ENCODE measurements at places on chromosomes 2 and 18.
A peak's percentile ranks its signal among the peaks of the same experiment; 100 is the strongest.

- DNase-seq: no peak
Measured at GRCh38 chr2:47964722-47965434, 58.6 kb upstream of the FBXO11 start.

GRCh38 chr2:88933980-88934379, 242.5 kb downstream of the RPIA start:
- DNase-seq: no peak

GRCh38 chr2:65922794-65923193, 490.4 kb upstream of the SPRED2 start:
- DNase-seq: no peak

GRCh38 chr18:10485475-10485874, 31.0 kb downstream of the APCDD1 start:
- no peak for DNase-seq

DNA sequence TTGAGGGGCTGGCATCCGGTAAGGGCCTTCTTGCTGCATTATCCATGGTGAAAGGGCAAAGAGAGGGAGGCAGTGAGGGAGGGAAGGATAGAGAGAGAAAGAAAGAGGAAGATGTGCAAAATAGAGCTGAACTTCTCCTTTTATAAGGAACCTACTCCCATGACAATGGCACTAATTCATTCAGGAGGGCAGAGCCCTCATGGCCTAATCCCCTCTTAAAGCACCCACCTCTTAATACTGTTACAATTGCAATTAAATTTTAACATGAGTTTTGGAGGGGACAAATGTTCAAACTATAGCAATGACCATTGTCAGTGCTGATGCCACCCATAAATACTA, 60.2 kb downstream of the CXCR4 start:
- DNase-seq: no peak

- DNase-seq: no peak
Measured at GRCh38 chr2:102483086-102483485, 10.1 kb downstream of the SLC9A4 start.

DNA sequence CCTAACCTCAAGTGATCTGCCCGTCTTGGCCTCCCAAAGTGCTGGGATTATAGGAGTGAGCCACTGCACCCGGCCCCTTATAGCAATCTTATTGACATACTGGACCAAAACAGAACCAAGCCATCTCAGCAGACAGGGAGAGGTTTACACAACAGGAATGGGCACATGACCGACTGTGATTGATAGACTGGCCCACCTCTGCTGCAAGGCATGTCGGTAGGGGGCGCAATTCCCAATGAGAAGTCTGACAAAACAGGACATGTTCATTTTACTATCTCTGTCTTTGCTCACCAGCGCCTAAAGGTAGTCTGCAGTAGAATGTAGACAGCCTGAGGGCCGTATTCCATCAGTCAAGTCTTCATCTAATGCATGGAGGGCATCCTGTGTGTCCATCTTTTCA, 2.0 kb downstream of the LYPD6B start:
- DNase-seq: peak; percentile 29

GRCh38 chr2:177429688-177430325, 37.2 kb downstream of the AGPS start:
- no peak for DNase-seq

DNA sequence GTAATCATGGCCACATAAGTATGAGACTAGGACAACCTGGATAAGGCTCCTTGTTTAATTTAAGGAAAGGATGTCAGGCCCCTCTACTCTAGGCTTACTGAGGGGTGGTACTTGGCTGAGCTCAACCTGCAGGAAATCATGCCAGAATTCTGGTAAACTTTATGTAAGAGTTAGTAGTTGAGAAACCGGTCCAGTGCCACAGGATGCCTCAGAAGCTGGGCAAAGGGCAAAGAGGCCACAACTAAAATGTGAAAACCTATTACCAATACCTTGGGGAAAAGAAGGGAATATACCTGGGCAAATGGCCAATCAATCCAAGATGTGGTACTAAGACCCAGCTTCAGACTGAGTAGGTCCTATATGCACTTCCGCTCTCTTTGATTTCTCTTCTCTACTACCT, 86.7 kb downstream of the ITSN2 start:
- DNase-seq: no peak

DNA sequence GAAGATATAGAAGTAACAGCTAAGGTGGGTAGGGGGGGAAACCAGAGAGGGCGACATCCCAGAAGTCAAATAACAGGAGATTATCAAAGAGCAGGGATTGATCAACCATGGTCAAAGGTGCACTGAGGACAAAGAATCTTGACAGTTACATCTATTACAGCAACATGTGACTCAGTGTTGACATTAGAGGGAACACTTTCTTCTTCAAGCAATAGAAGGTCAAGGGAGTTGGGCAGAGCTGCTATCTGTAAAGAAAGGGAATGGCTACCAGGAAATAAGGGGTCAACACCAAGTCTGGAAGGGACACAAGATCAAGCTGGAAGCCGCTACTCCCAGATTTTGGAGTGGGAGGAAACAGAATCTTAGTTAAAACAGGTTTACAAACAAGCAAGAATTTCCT, 611.0 kb downstream of the TSN start:
- DNase-seq: no peak

DNA sequence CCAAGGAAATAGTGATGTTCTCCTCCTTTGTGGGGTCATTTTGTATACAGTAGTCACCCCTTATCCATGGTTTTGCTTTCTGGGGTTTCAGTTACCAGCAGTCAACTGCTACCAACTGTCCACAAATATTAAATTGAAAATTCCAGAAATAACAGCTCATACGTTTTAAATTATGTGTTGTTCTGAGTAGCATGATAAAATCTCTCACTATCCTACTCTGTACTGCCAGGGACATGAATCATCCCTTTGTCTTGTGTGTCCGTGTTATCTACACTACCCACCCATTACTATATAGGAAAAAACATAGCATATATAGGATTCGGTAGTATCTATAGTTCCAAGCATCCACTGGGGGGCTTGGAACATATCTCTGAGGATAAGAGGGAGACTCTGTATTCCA, 120.9 kb upstream of the DCC start:
- DNase-seq: no peak

GRCh38 chr2:19028587-19029375, 329.6 kb downstream of the OSR1 start:
- DNase-seq: no peak

DNA sequence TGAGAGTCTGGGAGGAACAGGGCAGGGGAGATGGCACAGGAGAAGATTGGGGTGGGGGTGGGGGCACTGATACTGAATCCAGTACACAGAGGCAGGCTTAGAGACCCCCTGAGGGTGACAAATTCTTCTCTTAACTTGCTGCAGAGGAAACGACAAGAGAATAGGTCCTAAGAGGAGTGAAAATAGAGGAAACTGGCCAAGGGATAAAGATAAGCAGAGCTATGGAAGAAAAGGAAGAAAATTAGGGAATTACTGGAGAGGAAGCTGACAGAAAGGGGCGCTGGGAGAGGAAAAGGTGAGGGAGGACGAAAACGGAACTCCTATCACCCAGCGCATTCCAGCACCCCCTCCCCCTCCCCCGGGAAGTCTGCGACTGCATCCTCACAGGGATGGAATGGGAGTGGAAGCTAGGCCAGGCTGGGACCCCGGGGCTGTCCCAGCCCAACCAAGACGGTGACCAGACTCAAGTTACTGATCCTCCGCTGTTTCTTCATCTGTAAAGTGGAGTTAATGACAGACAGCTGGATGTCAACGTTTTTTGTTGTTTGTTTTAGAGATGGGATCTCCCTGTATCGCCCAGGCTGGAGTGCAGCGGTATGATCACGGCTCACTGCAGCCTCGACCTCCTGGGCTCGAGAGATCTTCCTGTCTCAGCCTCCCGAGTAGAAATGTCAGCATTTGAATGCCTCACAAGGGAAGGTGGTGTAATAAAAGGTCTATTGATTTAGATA, 2.6 kb upstream of the EMX1 start:
- no peak for DNase-seq

DNA sequence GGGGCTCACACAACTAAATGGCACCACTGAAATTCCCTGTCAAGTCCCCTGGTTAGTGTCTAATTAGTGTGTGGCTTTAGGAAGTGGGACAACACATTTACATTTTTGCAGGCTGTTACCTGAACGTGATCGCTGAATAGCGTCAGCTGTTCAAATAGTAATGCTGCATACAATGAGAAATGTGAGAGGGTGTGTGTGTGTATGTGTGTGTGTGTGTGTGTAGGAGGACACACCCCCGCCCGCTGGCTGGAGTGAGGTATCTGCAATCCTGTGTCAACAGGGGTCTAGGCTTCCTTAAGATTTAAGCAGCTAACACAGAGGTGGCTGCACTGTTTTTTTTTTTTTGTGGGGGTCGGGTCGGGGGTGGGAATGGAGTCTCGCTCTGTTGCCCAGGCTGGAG, 4.8 kb upstream of the LYPD6B start:
- no peak for DNase-seq

DNA sequence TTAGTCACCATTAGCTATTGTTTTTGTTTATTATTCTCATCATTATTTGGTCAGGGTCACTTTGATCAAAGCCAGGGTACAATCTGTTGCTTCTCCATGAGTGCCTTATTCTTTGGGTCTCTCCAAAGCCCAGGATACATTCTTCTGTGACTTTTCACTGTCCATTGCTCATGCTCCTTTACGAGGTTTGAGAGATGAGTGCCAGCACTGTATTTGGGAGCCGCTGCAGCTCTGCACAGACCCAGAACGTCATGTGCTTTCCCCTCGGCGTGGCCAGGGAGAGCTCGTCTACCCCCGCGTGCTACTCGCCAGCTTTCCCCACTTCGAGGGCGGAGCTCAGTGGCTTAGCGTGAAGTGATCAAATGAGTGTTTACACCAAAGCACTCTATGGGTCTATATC, 123.7 kb downstream of the COL6A3 start:
- DNase-seq: no peak

DNA sequence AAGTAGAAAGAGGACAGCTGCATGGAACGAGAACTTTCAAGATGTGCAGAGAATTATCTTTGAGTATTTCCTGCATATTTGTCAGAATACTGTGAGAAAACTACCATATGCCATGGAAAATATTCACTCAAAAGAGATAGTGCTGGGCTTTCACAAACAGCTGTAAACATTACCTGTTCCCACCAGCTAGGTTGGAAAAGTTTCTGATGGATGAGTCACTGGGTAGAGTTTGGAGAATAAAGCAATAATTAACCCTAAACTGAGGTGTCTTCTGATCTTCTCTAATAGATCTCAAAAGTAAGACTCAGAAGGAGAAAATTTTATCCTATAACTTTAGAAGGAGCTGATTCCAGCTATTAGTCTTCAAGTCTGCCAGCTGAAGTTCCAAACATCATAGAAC, 3.9 kb upstream of the FSIP2 start:
- DNase-seq: no peak

DNA sequence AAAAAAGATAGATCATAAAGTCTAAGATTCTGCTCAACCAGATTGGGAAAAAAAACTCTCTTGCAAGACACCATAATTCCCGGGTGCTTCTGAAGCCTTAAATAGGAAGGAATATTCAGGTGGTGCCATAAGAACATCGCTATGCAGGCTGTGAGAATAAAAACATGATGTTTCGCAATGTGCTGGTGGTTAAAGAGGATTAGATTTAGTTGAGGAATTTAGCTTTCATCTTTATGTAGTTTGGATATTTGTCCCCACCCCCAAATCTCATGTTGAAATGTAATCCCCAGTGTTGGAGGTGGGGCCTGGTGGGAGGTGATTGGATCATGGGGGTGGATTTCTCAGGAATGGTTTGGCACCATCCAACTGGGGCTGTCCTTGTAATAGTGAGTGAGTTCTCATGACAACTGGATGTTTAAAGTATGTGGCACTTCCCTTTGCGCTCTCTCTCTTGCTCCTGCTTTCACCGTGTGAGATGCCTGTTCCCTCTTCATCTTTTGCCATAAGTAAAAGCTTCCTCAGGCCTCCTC, 132.2 kb downstream of the AKAIN1 start:
- no peak for DNase-seq

DNA sequence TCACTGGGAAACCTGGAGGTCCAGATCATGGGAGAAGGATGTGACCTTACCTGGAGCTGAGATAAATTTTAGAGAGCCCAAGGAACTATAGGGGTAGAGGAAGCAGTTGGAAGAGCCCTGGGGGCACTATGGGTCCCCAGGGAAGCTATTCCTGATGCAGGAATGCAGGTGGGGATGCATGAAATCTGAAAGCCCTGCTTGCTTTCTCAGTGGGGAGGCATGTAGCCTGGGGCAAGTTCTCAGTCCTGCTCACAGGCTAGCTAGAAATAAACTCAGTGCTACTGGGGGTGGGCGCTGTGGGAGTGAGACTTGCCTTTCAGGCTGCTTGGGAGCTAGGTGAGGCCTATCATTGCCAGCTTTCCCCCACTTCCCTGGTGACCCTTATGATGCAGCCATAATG, 499.7 kb downstream of the PTH2R start:
- DNase-seq: no peak

DNA sequence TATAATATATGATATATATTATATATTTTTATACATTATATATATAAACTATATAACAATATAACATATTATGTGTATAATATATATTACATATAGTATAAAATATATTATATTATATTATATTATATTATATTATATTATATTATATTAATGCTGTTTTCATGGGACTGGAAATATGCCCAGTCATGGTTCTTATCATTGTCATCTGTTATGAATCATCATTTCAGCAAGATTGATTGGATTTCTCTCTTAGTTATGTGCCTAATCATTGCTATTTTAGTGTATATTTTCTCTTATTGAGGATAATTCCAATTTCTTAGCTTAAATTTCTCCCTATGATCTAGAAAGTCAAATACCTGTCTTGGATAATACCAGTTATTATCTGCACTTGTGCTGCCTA, 617.8 kb downstream of the TRIB2 start:
- no peak for DNase-seq

GRCh38 chr2:230226051-230226551, 565 bp downstream of the SP140 start:
- DNase-seq: no peak

DNA sequence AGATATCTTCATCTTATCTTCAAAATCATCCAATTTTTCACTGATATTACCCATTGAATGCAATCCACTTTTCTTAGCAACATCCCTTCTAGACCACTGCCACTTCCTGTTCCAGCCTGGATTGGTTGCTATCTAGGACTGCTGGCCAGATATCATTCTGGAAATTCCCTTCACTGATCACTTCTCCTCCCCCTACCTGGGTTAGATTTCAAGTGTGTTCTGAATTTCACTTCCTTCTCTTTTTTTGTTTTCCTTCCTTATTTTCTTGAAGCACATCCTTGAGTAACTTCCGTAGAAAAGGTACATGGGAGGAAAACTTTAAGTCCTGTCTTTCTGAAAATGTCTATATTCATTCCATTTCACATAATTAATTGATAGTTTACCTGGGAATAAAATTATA, 82.0 kb upstream of the IL1R2 start:
- DNase-seq: no peak

- DNase-seq: no peak
Measured at GRCh38 chr18:21904856-21905255, 164.3 kb downstream of the MIB1 start.

- DNase-seq: peak; percentile 17
Measured at GRCh38 chr18:75255094-75255493, 44.5 kb downstream of the TSHZ1 start.

- DNase-seq: no peak
Measured at GRCh38 chr2:209933499-209934483, 68.6 kb upstream of the RPE start.

GRCh38 chr2:133193544-133194361, 374.5 kb downstream of the NCKAP5 start:
- DNase-seq: no peak

GRCh38 chr2:220717283-220717682, 854.8 kb downstream of the EPHA4 start:
- no peak for DNase-seq

GRCh38 chr18:45478889-45479288, 136.4 kb upstream of the SLC14A2 start:
- no peak for DNase-seq

- no peak for DNase-seq
Measured at GRCh38 chr2:56763683-56764082, 579.9 kb downstream of the CCDC85A start.
